NCI-H446 (cell line): ENCODE measurements at places on chromosomes 12 and 14.

DNA sequence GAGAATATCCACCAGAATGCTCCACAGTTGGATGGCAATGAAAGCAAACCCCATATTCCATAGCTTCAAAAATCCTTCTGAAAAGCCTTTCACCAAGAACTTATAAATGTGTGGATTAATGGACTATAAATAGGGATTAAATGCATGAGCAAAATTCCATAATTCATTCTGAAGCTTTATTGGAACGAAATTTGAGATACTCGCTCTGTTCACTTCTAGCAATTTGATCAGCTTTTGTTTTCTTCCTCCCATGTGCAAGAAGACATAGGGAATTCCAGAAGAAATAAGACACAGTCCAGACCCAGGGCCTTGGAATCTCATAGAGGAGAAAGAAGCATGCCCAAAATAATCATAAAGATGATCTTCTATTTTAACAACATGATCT lies 285.9 kb upstream of the TMPO start:
- DNase-seq: no peak

- no peak for DNase-seq
Observed at GRCh38 chr12:42990387-42990786, 400.8 kb upstream of the PRICKLE1 start.

- DNase-seq: no peak
Observed at GRCh38 chr12:89770391-89770790, 61.8 kb upstream of the ATP2B1 start.

GRCh38 chr14:39102265-39102968 lies 618 bp downstream of the SEC23A start:
- no peak for DNase-seq

GRCh38 chr12:58881816-58882215 lies 38.5 kb downstream of the LRIG3 start:
- no peak for DNase-seq

GRCh38 chr12:6817098-6817497 lies 4.5 kb upstream of the GPR162 start:
- DNase-seq: no peak

DNA sequence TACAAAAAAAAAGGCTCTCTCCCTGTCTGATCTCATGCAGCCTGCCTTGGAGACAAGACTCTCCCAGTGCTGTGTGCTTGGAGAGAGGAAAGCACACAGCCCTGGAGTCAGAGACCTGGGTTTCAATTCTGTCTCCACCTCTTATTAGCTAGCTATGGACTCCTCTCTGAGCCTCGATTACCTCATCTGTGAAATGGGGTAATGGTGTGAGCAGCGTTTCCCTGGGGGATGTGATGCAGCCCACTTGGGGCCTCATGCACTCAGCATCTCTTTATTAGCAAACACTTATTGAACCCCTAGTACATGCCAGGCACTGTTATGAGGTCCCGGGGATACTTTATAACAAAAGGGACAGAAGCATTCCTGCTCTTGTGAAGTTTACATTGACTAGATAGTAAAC lies 12.5 kb downstream of the SDS start:
- no peak for DNase-seq

- DNase-seq: no peak
Observed at GRCh38 chr12:67223225-67223624, 45.9 kb upstream of the CAND1 start.

DNA sequence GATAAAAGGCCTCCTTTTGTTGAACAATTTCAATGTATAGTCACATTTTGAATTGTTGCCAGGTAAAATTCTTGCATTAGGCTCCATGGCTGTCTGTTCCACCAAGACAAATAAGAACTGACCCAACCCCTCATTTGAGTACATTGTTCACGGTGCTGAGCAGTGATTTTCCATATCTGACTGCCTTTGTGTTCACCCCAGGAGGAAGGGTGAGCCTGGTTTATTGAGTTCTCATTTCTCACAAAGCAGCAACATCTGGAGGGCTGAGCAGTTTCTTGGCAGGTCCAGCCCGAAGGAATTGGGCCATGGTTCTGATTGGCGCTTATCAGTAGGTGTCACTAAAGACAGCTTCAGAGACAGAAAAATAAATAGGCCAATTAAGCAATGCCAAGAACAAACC lies 149.1 kb downstream of the BMP4 start:
- no peak for DNase-seq
